ENCODE measurements at places on chromosomes 13 and 19.
A peak's percentile ranks its signal among the peaks of the same experiment; 100 is the strongest.

GRCh38 chr19:18776288-18776594, 14.9 kb downstream of the COMP start:
- DNase-seq, result no peak

DNA sequence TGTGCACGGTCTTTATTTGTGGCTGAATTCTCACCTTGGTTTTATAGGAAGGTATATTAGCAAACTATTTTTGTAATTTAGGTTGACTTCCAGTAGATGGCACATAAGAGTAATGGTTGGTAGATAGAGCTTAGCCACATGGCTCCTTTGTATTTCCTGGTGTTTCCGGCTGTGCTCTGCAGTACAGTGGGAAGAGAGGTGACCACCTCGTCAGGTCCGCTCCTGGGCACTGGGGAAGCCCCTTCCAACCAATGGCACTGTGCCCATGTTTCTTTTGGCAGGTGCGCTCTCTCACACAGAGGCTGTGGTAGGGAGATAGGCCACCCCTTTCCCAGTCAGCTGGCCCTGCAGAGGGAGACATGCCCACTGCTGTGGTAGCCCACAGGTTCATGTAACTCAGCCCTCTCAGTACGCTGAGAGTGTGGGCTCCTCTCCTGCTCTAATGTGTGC, 74.3 kb upstream of the ATP12A start:
- no peak for DNase-seq

DNA sequence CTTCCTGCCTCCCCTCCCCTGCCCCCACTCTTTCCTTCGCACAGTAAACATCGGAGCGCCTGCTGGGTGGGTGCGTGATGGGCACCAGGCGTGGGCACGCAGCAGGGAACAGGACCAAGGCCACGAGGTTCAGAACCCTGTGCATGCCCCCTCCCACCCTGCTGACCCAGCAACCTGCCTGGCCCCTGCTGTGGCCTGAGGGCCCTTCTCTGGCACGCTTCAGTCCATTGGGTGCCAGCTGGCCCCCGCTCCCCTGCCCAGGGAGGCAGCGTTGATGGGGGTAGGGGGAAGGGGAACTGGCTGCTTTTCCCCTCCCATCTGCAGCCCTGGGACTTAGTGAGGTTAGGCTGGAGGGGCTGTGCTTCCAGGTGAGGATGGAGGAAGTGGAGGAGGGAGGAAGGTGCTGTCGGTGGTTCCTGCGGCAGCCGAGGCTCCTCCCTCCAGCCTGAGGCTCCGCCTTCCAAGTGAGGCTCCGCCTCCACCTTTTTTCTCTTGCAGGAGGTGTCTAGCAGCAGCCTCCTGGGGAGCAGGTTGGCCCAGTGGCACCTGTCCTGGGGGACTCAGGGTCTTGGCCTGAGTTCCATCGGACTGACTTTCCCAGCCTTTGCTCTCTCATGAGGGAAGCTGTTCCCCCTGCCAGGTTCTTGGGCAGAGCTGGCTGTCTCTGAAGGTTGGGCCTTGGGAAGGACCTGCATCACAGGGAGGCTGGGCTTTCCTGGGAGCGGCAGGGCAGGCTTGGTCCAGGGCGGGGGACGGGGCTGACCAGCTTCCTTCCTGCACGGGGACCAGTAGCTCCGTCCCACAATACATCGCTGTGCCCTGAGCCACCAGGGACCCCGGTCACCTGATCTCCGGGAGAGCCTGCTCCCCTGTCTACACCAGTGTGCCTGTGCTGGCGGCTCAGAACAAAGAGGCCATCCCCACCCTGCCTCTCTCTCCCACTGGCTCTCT, 7.3 kb downstream of the PIAS4 start:
- peak; percentile 30 for DNase-seq

DNA sequence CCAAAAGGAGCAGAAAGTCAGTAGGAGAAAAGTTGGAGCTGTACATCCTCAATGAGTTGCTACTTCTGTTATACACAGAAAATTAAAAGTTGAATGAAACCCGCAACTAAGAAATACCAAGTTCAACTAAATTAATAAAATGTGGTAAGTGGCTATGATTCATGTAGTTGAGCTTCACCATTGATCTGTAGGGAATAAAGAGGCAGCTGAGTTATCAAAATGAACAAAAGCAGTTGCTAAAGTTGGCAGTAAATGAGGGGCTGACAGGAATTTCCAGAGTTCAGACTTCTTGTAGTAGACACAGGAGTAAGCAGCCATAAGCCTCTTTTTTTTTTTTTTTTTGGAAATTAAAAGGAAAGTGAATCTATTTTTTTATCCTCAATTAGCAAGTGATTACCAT, 234.6 kb downstream of the POSTN start:
- DNase-seq, result no peak

GRCh38 chr13:46295491-46296114, 83.9 kb downstream of the LRRC63 start:
- peak; percentile 13 for DNase-seq

DNA sequence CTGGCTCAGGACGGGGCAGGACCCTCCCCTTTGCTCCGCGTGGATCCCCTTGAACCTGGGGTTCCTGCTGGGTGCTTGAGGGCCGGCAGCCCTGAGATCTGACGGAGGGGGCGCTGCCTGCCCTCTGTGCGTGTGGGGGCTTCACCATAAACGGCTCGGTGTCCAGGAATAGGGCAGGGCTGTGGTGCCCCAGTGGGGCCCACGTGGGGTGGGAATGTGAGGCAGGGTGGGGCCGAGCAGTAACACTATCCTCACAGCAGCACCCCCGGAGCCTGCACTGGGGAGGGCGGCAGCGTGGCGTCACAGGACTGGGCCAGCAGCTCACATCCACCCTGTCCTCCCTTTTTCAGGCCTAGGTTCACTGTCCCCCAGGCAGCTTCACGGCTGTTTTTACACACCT, 38.0 kb downstream of the GAS6 start:
- no peak for DNase-seq

GRCh38 chr19:10514211-10515145, 2.8 kb downstream of the S1PR5 start:
- DNase-seq, result peak; percentile 42

DNA sequence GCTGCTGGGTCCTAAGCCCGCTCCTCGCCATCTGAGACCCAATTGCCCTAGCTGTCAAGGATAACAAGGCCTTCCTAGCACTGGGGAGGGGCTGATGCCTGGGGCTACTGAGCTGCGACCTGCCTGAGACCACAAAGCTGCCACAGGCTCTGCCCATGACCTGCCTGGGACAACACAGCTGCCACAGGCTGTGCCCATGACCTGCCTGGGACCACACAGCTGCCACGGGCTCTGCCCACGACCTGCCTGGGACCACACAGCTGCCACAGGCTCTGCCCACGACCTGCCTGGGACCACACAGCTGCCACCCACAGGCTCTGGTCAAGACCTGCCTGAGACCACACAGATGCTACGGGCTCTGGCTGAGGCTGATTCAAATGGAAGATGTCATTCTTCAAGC, 54.8 kb downstream of the EPS15L1 start:
- DNase-seq, result no peak

- DNase-seq, result no peak
Measured at GRCh38 chr13:107210723-107211030, 642.7 kb upstream of the ARGLU1 start.

DNA sequence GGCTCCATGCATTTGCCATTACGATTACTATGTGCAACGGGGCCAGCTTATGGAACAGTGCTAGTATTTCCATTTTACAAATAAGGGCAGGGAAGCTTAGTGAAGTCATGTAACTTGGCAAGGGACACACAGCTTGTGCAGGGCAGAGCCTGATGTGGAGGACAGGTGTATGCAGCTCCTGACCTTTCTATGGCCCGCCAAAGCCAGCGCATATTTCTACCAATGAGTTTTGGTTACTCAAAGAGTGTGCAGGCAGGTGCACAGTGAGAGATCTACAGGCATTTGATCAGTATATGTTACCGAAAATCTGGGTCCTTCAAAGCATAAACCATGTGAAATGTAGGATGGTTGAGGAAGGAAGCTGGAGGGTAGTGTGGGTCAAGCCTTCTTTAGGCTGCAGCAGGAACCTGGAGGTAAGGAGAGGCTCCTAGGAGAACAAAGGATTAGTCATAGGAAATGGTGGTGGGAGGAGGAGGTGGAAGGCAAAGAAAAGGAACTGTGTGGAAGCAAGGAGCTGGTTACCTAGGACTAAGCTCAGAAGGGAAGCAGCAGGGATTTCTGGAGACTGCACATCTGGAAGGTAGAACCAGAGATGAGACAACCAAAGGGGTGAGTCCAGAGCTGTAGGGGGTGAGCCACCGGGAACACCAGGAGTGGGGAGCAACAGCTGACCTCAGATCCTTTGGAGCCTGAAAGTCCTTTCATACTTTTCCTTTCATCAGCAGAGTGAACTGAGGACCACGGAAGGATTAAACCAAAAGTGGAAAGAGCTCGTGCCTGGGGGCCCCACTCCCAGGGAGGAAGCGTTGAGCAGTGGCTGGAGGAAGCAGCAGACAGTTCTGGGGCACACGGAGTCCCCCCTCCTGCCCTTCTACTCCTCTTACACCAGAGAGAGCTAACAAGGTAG, 4.2 kb upstream of the PDX1 start:
- DNase-seq, result no peak

DNA sequence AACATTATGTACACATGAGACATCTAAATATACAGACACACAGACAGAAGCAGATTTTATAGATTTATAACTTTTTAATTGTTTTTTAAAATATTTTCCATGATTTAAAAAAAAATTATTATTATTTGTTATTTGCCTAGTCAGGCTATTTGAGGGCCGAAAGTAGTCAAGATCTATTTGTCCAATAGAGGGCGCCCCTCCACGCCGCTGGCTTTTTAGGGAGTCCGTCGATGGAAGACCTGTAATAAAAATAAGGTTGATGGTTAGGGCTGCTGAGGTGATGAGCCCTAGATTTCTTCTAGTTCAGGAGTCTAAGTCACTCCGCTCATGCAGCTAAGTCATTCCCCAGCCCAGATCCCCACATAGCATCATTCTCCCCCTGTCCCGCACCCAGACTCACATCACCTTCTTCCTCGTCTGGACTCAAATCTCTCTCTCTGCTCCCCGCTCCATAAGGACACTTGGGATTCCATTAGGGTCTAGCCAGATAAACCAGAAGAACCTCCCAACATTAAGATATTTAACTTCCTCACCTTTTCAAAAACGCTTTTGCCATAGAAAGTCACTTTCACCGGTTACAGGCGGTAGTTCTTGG, 33.9 kb upstream of the CEACAM21 start:
- DNase-seq, result peak; percentile 72

GRCh38 chr13:58151452-58151851, 519.9 kb downstream of the PCDH17 start:
- no peak for DNase-seq

DNA sequence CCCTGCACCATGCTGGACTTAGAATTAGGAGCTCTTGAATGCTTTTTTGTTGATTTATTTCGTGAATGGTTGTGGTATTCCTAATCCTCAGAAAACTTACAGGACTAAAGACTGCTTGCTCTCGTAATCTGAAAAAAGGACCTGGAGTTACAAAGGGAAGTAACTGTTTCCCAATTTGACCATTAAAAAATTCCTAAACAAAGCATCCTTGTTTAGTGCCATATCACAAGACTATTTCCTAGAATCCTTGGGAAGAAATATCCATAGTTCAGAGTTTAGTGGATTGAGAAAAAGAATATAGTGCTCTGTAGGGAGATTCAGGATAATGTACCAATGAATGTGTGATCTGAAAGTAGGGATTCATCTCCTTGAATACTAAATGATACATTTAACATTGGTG, 186.8 kb downstream of the NDFIP2 start:
- no peak for DNase-seq

DNA sequence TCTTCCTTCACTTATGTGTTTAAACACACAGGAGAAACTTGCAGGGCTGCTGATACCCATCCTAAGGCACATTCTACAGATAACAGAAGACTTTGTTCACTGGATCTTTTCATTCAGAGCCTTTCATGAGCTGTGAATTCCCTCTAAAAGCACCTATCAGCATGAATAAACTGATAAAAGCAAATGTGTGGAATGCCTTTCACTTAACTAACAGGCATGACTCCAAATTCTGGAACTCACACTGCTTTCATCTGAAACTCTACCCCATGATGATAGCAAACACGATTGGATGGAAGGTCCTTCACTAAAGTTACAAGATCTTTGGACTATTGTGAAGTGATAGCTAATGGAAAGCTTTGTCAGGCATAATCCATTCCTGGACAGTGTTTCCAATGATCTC, 457.3 kb downstream of the EFNB2 start:
- no peak for DNase-seq

- DNase-seq, result no peak
Measured at GRCh38 chr13:109271061-109271460, 515.3 kb downstream of the IRS2 start.

GRCh38 chr13:23622985-23623384, 52.8 kb downstream of the TNFRSF19 start:
- no peak for DNase-seq

GRCh38 chr19:1252821-1253513, 4.6 kb downstream of the MIDN start:
- DNase-seq, result peak; percentile 65

DNA sequence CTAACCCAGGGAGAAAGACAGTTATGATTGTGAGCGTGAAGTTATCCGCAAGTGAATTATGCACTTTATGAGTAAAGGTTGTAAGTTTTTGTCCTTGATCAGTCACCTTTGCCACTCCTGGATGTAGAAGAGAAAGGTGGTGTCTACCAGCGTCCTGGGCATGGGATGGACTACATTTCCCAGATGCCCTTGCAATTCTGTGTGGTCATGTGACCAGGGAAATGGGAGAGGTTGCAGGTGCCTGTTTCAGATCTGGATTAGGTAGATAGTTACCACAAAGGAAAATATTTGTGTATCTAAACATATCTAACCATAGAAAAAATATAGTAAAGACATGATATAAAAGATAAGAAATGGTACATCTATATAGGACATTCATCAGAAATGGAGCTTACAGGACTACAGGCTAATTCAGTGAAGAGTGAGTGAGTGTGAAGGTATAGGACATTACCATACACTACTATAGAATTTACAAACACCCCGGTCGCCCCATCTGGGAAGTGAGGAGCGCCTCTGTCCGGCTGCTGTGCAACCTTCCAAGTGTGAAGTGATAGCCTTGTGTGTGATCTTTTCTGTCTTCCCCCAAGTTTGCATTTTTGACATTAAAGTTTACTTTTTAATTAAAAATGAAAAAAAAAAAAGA, 51.6 kb upstream of the CACNA1A start:
- no peak for DNase-seq

GRCh38 chr13:48727241-48728011, 73.7 kb downstream of the CYSLTR2 start:
- DNase-seq, result no peak

DNA sequence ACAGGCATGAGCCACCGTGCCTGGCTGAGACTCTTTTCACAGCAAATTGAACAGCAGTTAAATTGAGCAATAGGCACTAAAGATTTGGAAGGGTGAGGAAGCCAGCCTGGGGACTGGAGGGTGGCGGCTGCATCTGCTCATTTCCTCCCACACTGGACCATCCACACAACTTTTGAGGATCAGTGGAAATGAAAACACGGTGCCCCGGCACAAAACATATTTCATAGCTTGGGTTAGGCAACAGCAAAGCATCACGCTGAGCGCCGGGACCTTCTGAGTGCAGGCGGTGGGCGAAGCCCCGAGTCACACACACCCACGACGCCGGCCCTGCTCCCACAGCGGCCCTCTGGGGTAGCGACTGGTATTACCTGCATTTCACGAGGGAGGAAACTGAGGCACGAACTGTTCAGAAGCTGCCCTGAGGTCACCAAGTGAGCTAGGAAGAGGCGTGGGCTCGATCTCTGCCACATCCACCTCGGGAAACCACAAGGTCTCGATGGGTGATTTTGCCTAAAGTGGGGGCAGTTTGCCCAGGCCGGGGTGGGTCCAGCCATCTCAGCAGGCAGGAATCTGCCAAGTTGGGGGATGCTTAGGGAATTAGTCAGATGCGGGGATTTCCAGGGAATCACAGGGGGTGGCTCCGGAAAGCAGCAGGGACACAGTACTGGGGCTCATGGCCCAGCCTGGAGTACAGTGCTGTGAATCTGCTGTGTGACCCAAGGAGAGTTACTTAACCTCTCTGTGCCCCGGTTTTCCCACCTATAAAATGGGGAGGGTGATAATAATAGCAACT, 3.5 kb upstream of the SBNO2 start:
- no peak for DNase-seq
